Stimulated activated effector memory CD8-positive, alpha-beta T cell treated with anti-CD3 and anti-CD28 coated beads, Interleukin-12 subunit alpha, Interleukin-12 subunit beta, amount 100 ng/mL, for 72 hours (primary cell): ENCODE measurements at places on chromosomes 1 and 21.

DNA sequence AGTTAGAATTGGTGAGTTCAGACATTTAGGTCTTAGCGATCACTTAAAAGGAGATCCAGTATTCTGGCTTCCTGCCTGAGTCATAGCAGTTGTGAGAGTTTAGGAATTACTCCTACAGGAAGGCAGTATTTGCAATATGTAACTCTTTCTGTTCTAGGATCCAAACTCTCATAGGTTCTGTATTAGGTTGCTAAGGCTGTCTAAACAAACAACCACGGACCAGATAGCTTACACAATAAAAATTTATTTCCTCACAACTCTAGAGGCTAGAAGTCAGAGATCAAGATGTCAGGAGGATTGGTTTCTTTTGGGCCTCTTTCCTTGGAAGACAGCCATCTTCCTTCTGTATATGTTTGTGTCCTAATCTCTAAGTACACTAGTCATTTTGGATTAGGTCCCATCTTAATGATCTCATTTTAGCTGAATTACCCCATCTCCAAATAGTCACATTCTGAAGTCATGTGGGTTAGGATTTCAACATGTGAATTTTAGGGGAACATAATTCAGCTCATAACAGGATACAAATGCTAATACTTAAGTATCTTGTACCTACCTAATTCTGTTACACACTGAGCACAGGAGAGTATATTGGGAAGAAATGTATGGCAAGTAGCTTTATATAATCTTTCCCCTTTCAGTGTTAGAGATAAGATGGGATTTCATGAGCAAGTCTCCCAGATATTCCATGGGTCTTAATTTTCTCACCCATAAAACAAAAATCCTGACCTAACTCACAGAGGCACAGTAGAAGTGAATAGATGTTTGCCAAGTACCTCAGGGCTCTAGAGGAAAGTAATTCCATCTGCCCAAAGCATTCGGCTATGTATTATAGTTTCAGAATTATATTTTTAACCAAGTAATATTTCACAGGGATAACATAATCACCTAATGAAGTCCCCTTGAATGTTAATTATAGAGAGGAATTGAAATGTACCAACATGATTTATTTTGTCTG lies 144.4 kb downstream of the PTBP2 start:
- DNase-seq, result no peak

GRCh38 chr1:1783320-1783719 lies 5.0 kb upstream of the NADK start:
- DNase-seq, result no peak

DNA sequence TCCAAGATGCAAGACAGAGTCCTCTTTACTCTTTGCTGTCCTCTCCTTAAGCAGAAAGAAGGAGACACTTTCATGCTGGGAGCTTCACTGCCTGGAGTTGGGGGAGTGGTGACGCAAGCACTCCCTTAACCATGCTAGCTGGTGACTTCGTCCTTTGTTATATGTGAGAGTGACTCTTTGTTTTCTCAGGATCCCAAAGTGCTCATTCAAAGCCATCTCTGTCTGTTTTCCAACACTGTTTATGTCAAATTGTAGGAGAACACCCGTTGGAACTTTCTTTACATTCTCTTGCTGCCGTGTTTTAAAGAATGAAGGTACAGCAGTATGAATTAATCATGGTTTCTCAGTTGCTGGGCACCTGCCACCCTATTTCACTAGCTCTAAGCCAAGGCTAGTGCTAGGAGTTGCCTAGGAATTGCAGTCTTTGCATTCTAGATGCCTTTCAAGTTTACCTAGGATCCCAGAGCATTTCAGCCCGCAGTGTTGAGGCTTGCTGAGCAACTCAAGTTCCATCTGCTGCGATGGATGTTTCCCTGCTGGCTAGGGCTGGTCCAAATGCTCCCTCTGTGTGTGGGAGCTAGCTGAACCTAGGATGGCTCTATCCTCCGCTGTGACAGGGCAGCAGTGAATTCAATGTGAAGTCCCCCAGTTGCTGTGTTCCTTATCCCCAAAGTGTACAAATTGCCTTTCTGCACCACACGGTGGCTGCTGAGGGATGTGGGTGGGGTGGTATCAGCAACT lies 82.6 kb upstream of the GPR52 start:
- no peak for DNase-seq

GRCh38 chr1:23936481-23937176 lies 23.0 kb upstream of the PNRC2 start:
- no peak for DNase-seq

DNA sequence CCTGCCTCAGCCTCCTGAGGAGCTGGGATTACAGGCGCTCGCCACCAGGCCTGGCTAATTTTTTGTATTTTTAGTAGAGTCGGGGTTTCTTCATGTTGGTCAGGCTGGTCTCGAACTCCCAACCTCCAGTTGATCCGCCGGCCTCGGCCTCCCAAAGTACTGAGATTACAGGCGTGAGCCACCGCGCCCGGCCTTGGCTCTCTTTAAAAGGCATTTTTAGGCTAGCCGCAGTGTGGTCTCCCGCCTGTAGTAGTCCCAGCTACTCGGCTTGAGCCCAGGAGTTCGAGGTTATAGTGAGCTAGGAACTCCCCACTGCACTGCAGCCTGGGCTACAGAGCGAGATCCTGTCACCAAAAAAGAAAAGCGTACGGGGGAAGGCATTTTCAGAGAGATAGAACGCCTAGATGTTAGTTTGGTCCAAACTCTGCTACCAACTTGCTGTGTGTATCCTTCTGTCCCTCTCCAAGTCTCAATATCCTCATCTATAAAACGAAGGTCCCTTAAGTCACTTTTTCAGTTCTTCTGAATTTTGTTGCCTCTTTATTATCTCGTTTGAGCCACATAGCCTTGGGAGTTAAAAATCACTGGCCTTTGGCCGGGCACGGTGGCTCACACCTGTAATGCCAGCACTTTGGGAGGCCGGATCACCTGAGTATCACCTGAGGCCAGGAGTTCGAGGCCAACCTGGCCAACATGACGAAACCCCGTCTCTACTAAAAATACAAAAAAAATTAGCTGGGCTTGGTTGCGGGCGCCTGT lies 734 bp downstream of the MED18 start:
- peak; percentile 29 for DNase-seq

- peak; percentile 18 for DNase-seq
Observed at GRCh38 chr1:65812065-65812464, 19.4 kb downstream of the PDE4B start.

DNA sequence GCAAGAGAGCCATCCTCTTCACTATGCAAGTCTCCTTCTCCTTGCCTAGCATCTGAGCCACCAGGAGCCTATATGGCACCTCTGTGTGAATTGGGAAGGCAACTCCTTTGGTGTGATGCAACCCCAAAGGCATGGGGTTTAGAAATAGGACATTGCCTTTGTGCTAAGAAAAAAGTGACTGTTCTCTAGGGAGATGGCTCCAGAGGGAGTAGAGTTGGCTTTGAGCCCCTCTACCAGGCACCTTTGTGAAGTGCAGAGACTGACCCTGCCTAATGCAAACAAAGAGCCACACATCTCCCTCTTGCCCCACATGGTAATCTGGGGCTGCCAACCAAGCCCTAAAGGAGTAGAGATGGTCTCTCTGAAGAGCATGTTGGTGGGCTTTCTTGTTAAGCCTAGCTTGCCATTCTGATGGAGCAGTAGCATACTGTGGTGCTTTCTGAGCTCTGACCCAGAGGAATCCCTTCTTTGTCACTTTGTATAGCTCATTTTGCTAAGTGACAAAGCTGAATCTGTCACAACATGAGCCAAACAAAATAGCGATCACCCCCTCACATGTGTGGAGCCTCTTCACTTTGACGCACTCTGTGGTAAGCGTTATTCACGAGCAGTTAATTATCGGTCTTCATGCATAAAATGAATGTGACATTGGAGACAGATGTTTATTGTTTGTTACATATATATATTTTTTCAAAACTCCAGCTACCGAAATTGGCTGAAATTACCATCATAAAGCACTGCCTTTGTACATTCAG lies 74.4 kb downstream of the RWDD3 start:
- DNase-seq, result no peak

GRCh38 chr1:40861224-40862003 lies 749 bp downstream of the CITED4 start:
- DNase-seq, result no peak

DNA sequence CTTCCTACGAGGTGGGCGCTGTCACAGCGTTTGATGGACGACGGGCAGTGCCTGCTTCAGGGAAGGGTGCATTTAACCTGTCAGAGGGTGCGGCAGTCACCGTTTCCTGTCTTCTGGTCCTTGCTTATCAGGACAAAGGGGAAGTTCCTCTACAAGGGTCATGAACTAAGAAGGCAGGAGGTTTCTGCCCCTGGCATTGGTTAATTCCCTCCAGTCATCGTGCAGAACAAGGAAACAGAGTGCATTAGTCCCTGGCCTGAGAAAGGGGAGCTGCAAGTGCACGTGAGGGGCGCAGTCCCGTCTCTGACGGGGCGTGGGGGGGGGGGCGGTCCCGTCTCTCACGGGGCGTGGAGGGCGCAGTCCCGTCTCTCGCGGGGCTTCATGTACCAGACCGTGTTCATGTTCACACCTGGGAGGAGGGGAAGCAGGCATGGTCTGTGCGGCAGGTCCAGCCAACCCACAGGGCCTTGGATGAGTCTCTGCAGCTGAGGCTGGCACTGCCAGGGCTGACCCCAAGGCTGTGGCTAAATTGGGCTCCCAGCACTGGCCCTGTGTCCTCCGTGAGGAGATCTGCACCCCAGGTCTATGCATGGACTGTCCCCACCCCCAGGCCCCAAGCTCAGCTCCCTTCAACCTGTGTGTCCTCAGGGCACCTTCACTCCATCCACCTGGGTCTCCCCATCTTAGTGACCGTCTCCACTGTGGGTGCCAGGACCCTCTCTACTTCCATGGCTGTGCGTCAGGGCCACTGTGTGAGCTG lies 89.2 kb upstream of the COL6A1 start:
- no peak for DNase-seq

GRCh38 chr1:116988908-116989307 lies 12.7 kb upstream of the CD101 start:
- no peak for DNase-seq

- DNase-seq, result peak; percentile 42
Observed at GRCh38 chr1:45543581-45544417, 6.8 kb upstream of the AKR1A1 start.

- no peak for DNase-seq
Observed at GRCh38 chr1:245124241-245124640, 30.5 kb upstream of the KIF26B start.

DNA sequence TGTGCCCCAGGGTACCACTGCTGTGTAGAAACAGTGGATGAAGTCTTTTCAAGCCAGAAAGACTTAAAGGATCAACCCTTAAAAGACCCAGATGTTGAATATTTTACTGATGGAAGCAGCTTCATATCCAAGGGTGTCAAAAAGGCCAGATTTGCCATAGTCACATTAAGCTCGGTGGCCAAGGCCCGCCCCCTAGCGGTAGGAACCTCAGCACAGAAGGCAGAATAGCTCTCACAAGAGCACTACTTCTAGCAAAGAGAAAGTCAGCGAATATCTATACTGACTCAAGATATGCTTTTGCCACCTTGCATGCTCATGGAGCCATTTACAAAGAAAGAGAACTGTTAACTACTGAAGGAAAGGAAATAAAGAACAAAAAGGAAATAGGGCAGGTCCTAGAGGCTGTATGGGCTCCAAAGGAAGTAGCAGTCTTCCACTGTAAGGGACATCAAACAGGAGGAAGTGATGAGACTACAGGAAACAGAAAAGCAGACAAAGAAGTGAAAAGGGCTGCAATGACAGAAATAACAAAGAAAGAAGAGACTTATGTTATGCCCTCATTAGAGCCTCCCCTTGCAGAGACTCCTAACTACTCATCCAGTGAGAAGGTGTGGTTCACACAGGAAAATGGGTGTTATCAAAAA lies 90.5 kb downstream of the LIPI start:
- DNase-seq, result peak; percentile 22

GRCh38 chr1:228801068-228801467 lies 65.8 kb downstream of the RHOU start:
- DNase-seq, result no peak

GRCh38 chr1:165539306-165539705 lies 4.5 kb upstream of the LRRC52 start:
- no peak for DNase-seq

DNA sequence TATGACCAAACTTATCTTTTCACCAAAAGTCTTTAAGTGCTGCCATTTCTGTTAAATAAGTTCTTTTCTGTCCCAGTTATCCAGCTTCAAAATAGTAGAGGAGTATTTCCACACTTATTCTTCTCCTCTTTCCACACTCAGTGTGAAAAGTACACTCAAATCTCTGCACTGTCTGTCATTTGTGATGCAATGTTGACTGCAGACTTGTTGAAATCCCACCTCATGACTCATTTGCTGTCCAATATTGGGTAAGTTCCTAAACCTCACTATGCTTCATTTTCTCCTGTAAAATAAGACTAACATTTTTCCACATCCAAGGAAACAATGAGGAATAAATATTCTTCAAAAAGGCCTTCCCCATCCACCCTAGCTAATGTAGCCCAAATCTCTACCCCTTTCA lies 17.5 kb downstream of the LRRIQ3 start:
- no peak for DNase-seq

- DNase-seq, result no peak
Observed at GRCh38 chr1:185105121-185105520, 51.6 kb downstream of the TRMT1L start.

DNA sequence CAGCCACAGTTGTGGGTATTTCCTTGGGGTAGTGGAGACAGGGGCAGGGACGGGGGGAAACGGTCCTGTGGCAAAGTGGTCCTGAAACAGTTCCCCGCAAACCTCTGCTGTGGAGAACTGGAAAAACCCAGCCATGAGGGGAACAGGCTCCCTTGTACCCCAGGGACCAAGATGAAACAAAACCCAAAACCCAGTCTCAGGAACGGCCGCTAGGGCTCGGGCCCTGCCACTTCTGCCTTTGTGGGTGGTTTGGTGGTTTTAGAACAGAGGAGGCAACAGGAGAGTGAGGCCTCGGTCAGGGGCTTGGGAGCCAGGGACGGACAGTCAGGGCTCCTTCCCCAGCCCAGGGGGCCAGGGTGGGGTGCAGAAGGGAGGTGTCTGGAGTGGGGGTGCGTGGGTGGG lies 24.8 kb upstream of the EDN2 start:
- DNase-seq, result no peak

- no peak for DNase-seq
Observed at GRCh38 chr1:233295975-233296322, 424 bp upstream of the PCNX2 start.

GRCh38 chr1:8706995-8707396 lies 110.4 kb downstream of the RERE start:
- no peak for DNase-seq

DNA sequence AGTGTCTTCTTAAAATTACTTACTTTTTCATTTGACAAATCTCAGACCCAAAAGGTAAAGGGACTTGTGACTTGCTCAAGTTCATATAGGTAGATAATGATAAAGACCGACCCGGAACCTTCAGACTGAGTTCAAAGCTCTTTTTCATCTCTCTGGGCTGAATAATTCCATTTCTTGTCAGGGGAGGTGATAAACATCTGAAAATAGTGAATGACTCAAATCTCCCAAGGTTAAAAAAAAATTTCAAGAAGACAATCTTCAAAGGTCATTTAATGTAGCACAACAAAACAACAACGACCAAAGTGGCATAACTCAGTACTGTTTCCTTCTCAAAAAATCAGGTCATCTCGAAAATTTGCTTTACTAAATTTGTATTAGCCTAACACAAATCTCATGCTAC lies 20.6 kb downstream of the LUZP1 start:
- DNase-seq, result no peak

GRCh38 chr1:236091933-236092318 lies 27.0 kb upstream of the NID1 start:
- DNase-seq, result no peak
